ENCODE measurements at places on chromosomes 12 and 14.

DNA sequence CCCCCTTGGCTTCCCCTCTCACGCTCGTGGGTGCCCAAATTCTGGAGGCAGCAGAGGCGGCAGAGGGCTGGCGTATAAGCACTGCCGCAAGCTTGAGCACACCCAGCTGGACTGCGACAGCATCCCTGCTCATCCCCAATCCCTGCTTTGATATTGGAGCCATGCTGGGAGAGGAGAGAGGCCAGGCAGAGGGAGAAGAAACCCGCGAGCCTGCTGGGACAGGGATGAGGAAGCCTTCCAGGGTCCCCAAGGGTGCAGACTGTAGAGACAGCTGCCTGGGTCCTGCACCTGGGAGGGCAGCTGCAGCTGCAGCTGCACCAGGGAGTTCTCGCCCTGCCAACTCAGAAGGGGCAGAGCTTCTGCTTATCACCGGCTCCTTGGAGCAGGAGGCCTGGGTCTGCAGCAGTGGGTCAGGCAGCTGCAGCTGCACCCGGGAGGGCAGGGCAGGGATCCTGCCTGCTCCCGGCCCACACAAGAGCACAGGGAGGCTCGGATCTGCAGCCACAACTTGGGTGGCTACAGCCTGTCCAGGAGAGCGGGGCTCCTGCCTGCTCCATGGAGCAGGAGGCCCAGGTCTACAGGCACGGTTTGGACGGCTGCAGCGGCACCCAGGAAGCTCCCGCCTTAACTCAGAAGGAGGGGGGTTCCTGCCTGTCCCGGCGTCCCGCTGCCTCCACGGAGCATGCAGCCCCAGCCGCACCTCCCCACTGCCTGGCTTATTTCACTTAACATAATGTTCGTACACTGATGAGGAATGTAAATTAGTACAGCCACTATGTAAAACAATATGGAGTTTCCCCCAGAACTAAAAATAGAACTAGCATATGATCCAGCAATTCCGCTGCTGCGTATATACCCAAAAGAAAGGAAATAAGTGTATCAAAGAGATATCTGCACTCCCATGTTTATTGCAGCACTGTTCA, 60.4 kb upstream of the SGPP1 start:
- no peak for DNase-seq

DNA sequence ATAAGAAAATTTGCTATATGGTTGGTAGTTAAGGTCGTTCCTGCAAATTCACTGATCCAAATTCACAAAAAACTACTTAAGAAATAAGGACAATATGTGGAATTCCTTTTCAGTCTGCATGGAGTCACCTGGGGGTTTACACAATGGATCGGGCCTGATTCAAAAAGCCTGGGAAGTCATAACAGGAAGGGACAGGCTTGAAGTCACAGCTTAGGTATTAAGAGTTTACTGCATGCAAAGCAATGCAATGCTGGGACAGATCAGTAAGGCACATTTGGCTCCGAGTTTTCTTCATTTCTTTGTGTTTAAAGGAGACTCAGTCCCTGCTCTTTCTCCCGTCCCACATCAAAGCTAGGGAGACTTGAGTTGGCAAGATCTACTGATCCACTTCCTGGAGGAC, 153.3 kb downstream of the NTF3 start:
- no peak for DNase-seq

DNA sequence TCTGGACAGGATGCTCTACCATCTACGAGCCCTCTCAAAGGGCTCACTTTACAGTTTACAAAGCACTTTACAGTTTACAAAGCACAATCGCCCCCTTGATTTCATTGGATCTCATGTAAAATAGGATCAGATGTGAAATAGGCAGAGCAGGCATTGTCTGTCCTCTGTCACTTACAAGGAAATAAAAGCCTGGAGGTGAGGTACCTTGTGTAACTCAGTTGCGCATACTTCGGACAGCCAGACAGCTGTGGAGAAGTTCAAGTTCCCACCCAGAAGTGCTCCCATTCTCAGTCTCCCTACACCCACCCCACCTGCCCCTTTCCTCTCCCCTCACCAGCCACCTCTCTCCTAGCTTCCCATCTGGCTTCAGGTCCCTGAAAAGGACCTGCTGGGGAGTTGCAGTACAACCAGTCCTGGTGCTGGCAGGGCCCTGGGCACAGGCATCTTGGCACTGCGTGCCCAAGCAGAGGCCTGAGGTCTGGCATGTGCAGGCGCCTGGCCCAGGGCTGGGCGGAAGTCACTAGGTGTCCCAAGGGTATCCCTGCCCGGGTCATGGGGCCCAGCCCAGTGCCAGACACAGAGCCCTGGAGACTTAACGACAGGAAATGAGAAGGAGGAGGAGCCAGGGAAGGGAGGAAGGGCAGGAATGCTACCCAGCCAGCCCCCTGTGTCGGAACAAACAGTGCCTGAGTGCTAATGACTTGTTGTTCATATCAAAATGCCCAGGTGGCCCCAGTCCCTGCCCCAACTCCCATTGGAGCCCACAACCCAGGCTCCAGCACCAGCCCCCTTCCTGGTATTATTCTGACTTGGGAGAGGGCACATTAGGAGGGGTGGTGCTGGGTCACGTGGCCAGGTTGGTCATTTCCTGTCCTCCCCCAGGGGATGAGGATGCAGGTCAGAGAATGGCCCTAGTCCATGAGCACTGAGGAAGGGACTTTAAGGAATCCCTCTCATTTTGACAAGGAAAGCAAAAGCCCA, 5.4 kb downstream of the RAPGEF3 start:
- DNase-seq = no peak

GRCh38 chr14:62736048-62737043, 308.9 kb downstream of the KCNH5 start:
- no peak for DNase-seq

DNA sequence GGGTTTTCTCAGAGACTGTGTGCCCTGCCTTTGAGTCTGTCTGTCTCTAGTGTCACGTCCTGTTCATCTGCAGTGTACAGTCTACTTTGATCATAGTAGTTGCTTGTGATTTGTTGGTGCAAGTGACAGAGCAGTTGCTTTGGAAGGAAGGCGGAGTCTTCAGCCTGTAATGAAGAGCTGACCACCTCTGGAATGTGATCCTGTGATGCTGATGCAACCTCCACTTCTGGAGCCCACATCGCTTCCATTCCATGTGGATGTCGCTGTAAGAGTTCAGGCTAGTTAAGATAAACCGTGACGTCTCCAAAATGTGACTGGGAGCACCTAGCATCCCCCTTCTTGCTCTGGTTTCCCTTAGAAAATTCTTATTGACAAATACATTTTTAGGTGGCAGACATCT, 51.8 kb downstream of the PELI2 start:
- no peak for DNase-seq

GRCh38 chr14:37658156-37658555, 62.7 kb downstream of the TTC6 start:
- no peak for DNase-seq

DNA sequence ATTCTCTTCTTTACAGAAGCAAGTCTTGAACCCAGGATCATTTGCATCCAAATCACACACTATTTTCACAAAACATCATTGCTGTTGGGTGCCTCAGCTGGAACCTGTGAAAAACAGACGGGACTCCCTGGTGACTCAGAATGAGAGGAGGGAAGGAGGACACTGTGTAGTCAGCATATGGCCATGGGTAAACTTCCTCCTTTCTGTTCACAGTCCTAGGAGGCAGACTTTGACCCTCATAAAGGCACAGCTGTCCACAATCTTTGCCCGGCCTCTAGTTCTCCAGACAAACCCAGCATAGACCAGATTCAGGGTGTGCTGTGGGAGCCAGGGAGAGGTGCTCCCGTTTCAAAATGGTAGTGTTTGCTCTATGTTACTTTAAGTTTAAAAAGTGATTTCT, 62.0 kb downstream of the DYRK2 start:
- DNase-seq = peak; percentile 17

DNA sequence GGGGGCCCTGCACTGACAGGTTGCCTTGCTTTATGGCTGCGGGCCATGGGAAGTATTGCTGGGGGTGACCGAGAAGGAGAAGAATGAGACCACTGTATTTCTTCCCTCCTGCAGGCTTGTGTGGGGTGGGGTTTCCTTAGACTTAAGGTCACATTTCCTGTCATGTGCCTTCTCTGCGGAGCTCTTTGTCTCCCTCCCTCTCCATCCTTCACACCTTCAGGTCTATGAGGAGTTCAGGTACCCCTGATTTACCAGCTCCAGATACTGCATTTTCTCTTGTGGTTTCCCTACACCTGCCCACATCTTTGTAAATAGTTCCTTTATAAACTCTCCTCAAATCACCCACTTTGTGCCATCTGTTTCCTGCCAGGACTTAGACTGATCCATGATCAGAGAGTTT, 3.6 kb downstream of the FNTB start:
- no peak for DNase-seq

- no peak for DNase-seq
These were observed 558.5 kb downstream of the TMTC2 start for GRCh38 chr12:83245156-83245555.

GRCh38 chr14:93431036-93431670, 414 bp downstream of the UNC79 start:
- DNase-seq = no peak

DNA sequence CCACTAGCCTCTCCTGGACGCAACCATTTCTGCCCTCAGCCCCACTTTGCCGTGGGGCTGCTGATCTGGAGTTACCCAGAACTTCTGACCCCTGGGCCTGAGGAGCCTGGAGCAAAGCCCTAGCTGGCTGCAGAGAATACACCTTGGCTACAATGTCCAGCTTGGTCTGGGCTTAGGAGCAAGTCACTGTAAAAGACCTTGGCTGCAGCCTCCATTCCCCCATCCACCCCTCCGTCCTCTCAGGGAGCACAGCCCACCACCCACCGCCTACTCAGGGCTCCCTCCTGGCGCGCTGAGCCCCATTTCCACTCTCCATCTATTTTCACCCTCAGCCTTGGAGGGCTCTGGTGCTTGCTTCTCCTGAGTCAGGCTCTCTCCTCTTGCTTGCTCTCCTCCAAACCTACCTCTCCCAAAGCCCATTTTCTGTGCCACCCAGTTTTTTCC, 42.9 kb downstream of the ERH start:
- no peak for DNase-seq

GRCh38 chr12:93229494-93230325, 148.0 kb upstream of the NUDT4 start:
- no peak for DNase-seq

DNA sequence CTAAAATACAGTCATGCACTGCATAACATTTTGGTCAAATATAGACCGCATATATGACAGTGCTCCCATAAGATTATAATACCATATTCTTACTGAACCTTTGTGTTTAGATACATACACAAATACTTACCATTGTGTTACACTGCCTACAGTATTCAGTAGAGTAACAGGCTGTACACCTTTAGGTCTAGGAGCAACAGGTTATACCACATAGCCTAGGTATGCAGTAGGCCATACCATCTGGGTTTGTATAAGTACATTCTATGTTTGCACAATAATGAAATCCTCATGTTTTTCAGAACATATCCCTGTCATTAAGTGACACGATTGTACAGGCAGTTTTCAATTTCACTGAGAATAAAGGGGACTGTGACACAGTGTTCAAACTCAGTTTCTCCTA, 22.3 kb downstream of the KDM5A start:
- no peak for DNase-seq

- no peak for DNase-seq
These were observed 12.0 kb upstream of the SINHCAF start for GRCh38 chr12:31337952-31338351.

GRCh38 chr14:64191756-64192155, 102.4 kb downstream of the ESR2 start:
- DNase-seq = no peak

DNA sequence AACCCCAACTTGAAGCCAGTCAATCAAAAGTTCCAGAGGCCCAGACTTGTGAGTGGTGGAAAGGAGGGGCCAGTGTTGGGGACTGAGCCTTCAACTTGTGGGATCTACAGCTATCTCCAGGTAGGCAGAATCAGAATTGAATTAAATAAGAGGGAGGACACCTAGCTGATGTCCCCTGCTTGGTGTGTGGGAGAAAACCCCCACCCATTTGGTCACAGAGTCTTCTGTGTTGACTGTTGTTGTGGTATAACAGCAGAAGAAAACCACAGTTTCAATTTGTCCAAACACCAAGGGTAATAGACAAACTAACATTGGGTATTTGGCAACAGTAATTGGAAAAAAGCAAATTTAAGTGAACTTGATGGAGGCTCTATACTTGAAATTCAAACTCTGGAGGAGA, 3.4 kb upstream of the GCH1 start:
- no peak for DNase-seq

- no peak for DNase-seq
These were observed 304.1 kb downstream of the SYT1 start for GRCh38 chr12:79168687-79169086.

DNA sequence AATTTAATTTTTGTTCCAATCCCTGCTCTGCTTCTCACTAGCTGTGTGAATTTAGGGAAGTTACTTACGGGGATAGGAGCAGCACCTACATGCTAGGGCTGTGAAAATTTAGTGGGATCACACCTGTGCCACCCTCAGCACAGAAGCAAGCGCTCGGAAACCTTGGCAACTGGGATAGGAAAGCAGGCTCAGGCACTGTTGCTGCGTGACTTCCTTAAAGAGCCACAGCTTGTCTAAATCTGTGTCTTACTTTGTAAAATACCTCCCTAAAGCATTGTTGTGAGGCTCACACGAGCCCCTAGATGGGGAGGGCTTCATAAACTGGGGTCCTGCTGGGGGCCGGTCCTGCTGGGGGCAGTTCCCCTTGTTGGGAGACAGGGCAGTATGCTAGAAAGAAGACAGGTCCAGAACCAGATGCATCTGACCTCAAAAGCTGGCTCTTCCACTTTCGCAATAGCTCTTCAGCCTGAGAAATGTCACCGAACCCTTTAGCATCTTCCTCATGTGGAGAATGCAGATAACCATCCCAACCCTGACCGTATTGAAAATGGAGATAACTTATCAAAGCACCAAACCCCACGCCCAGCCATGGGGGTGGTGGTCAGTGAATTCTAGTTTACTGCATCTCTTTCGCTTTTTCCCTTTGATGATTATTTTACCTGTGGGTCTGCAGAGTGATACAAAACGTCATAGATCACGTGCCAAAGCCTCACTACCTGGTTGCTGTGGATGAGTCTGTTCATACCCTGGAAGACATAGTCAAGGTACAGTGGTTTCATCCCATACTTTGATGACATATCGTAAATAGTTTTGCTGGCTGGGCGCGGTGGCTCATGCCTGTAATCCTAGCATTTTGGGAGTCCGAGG, 54.1 kb downstream of the AK7 start:
- DNase-seq = no peak

- DNase-seq = peak; percentile 57
These were observed 1.1 kb downstream of the PHLDA1 start for GRCh38 chr12:76030341-76031080.

GRCh38 chr12:104423273-104423672, 33.5 kb upstream of the CHST11 start:
- no peak for DNase-seq

DNA sequence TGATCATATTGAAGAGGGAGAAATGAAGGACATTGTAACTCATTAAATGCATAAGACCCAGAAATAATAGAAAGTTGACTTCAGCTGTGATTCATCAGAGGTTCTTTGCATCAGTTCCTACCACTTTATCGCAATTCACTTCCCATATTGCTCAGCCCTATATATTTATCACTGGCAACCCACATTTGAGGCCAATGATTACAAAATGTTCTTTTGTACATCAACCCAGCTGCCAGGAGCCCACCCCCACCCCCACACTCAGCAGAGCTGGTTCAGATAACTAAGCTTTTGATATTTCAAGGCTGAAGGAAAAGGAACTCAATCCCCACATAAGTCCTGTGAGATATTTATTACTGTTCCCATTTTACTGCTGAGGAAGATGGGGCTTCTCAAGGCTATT, 51.2 kb upstream of the TMPO start:
- DNase-seq = no peak

GRCh38 chr14:89507521-89507920, 90.5 kb upstream of the FOXN3 start:
- peak; percentile 13 for DNase-seq

Data from CD4-positive, alpha-beta T cell treated with Interleukin-4 for 1 hour (primary cell).